Brain microvascular endothelial cell (primary cell): ENCODE measurements at places on chromosomes 2 and 18.

DNA sequence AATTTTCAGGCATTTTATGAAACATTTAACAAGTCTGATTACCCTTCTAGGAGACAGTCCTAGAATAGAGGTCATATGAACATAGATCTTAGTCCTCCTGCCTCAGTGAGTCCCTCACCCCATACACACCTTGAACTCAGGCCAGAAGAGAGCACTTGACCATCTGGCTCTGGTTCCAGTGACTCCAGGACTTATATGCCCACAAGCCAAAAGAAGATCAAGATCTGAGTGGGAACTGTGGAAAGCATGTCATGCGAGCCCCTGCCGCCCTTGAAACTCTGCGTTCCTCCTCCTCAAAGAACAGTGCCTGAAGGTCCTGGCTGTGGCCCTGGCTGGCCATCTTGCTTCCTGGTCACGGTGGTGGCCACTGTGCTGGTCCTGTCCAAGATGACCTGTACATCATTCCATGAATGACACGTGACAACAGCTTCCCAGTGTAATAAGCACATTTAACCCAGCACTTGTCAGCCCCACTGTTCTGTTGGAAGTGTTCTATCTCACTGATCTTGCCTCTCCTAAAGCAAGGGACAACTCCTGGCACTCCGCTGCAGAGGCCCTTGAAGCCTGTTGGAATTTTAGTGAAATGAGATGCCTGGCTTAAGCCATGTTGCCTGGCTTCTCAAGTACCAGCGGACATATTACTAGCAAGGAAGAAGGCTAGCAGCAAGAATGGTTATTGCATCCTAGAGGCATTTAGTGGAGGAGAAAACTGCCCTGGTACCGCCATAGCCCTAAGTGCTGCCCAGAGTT is 17.6 kb downstream of the TTC32 start:
- no peak for DNase-seq

DNA sequence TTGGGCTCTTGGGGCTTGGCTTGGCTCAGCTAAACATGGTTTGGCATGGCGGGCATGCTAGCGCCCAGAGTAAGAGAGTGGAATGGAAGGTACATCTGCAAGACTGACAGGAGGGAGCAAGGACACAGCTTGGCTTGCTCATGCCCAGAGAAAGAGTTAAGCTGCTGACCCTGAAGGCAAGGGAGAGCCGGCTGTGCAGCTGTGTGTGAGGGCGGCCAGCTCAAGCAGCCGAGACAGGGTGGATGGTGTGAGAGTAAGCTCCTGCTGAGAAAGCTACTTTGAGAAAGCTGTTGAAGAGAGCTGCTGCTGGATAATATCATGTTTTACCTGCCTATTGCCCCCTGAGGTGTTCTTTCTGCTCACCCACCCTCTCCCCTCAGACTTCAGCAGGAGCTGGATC is 135.6 kb downstream of the CCBE1 start:
- DNase-seq: no peak

GRCh38 chr2:138654146-138654545 is 126.0 kb downstream of the NXPH2 start:
- no peak for DNase-seq

DNA sequence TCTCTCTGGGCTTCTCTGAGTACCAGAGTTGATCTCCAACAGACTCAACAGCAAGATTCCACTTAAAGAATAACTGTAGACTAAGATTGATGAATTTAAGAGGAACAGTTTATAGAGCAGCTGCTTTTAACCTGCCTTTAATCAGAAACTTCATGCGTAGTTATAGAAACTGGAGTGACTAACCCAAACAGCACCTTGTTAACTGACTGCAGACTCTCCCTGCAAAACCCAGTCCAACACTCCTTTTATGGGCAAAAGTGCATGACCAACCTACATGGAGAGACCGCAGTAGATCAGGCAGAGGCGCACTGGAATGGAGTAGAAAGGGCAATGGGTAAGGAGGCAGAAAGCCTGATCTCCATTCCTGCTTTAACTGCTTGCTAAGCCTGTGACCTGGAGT is 110.6 kb downstream of the NRP2 start:
- no peak for DNase-seq

DNA sequence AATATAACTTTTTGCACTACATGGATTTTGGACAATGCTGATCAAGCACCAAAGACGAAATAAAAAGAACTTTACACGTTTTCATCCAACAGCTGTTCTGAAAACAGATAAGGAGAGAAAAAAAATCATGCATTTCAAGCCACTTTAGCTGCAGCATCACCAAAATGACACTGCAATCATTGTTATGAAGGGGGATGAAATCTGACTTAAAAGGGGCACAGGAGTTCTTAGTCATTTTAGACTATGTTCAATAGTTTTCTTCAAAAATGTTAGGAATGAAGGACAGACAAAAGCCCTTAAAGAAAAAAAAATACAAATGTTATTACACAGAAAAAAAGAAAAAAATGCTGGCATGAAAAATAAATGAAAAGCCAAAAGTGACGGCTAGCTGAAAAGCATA is 71.2 kb downstream of the CUL3 start:
- no peak for DNase-seq

DNA sequence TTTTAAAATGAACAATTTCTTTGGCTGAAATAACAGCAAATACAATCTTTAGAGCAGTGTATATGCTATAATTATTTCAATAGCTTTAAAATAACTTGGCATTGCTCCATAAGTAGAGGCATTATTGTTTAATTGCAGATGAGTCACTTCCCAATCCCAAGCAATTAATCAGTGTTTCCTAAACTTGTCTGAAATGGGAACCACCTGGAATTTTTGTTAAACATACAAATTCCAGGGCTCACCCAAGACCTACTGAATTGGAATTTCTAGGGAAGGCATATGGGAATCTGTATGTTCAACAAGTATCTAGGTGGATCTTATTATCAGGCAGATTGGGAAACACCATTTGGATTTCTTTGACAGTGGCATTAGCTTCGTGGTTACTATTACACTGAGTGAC is 27.1 kb upstream of the FMNL2 start:
- DNase-seq: no peak

DNA sequence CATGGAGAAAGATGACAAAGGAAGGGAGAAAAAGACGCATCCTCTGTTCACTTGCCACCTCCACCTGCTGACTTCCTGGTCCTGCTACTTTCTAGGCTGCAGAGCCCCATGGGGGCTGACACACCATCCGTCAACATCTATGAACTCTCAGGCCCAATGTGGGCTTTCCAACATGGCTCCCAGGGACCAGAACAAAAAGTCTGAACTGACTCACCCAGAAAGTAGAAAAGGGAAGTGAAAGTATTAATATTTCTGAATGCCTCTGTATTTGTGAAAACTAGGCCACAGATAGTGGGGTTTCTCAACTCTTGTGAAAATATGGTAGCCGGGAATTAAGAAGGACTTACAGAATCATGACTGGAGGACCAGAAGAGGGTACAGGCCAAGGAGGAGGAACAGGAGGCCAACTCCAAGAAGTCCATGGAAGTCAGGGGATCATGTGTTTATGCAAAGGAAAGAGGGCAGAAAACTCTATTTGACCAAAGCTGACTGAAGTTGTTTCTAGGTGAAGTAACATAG is 123.1 kb upstream of the CAB39 start:
- no peak for DNase-seq

DNA sequence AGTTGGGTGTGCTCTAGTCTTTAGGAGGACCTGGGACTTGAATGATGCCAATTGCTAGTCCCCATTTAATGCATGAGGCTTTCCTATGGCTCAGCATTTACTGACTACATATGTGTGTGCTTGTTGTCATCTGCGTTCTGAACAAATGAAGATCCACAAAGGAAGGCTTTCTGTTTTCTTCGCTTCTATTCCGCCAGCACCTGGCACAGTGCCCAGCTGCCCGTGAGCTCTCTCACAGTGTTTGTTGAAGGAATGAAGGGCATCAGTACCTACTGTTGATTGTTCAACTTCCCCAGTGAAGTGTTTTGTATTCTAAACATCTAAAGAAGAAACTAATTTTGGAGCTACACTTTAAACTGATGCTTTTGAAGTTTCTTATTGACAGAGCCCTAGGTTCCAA is 122.4 kb upstream of the LINC00305 start:
- DNase-seq: no peak

DNA sequence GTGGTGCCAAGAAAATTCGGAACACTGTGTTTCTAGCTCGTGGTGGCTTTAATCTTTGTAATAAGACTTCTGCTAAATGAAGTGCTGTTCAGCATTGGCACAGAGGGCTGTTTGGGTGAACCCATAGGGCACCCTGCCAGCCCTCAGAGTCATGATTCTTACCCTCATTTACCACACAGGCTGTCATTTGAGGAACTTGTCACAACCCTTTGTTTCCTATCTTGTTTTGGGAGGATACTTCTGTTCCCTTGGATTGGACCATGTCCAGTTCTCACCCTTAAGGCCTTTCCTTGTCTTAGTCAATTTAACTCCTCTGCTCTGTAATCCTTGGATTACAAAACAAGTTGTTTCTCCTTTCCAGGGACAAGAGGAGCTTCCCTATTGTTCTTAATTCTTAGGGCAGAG is 225.7 kb downstream of the MTX2 start:
- no peak for DNase-seq

DNA sequence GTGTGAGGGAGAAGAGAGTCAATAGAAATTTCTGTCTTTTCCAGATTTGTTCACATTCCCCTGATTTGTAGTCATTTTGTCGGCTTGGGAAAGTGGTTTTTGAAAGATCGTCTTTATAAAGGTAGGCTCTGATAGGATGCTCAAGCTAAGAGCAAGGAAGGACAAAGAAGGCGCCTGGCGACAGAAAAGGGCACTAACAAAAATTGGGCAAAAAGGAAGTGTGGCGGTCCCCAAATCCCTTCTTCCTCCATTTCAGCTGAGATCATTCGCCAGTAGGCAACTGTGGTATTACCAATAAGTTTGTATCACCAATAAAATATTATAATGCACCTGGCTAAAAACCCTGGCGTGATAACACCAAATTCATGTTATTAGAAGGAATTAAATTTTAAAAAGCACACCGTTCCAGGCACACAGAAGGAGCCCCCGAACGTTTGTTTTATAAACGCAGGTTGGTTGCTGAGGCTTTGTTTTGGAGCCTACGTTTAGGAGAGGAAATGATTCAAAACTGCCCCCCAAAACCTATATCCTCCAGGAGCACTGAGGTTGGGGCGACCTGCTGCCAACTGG is 756 bp upstream of the PTPN4 start:
- DNase-seq: no peak

- DNase-seq: no peak
Measured at GRCh38 chr2:14735696-14736095, 103.2 kb downstream of the LRATD1 start.
